ENCODE measurements at places on chromosomes 4 and X.

DNA sequence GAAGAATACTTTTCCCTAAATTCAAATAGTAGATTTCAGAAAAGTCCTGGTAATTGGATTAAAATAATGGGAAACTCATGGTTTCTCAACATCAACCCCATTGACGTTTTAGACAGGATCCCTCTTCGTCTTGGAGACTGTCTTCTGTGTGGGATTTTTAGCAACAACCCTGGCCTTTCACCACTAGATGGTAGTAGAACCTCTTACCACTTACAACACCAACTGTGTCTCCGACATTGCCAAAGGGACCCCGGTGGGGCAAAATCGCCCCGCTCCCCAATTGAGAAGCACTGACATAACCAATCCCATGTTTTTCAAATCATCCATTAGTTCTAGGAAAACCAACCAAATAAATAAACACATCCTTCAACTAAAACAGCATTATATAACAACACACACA is 16.9 kb upstream of the ANOS1 start:
- DNase-seq, result no peak

- DNase-seq, result no peak
Measured at GRCh38 chr4:125060376-125060775, 254.4 kb upstream of the FAT4 start.

GRCh38 chr4:8552024-8552423 is 28.2 kb upstream of the GPR78 start:
- DNase-seq, result no peak

- DNase-seq, result no peak
Measured at GRCh38 chr4:138299881-138300280, 57.7 kb upstream of the SLC7A11 start.

DNA sequence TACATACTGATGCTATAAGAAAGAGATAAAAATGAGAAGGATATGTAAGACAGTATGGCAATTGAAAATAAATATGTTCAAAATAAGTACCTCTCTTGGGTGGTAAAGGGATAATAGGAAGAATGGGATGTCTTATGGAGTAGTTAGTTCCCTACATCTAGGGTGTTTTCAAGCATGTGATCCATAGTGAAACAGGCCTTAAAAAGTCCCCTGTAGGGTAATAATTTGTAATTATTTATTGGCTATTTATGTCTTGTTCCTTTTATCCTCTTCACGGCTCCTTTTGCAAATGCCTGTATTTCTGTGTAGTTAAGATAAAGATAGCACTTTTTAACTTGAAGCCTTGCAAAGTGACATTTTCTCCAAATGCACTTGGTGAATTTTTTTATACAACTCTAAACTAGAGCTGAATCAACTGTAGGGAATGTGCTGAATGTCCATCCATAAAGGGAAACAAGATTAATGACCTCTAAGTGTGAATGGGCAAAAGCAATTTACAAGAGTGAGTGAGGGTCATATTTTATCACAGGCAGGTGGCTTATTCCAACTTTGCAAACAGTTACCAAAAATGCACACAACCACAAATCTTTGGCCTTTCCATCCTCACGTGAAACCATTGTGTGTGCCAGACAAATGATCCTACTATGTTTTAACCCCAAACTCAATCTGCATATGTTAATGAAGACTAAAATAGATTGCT is 299.0 kb downstream of the KCNIP4 start:
- DNase-seq, result no peak

DNA sequence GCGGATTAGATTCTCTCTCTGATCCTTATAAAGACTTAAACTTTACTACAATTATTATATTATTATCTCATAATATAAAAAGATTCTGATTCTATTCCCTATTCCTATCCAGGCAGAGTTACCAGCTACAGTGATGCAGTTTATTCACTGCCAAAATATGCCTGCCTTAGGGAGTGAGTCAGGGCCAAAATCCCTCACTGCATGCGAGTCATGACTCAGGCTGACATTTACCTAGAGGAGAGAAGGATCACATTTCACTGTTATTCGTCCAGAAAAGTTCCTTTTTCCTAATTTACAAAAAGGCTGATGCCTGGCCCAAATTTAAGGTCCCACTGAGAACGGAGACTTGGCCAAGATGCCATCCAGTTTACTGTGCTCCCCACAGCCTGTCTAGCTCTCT is 168.5 kb upstream of the LDB2 start:
- DNase-seq, result no peak

- no peak for DNase-seq
Measured at GRCh38 chrX:46185923-46186810, 359.1 kb downstream of the ZNF674 start.

DNA sequence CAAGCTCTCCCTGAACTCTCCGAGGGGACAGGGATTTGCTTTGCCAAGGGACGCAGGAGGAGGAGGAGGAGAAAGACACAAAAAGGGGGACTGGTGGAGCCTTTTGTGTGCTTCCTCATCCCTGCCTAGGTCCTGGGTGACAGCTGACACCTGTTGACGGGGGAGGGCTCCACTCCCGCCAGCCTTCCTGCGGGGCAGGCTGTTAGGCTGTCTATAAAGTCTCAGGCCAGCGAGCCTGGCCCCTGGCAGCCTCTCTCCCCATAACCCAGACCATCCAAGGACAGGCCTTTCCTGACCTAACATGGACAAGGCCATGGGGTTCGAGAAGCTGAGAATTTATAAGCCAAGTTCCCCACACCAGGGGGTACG is 832 bp upstream of the EVC2 start:
- no peak for DNase-seq

- no peak for DNase-seq
Measured at GRCh38 chr4:176611381-176611780, 181.3 kb downstream of the VEGFC start.

DNA sequence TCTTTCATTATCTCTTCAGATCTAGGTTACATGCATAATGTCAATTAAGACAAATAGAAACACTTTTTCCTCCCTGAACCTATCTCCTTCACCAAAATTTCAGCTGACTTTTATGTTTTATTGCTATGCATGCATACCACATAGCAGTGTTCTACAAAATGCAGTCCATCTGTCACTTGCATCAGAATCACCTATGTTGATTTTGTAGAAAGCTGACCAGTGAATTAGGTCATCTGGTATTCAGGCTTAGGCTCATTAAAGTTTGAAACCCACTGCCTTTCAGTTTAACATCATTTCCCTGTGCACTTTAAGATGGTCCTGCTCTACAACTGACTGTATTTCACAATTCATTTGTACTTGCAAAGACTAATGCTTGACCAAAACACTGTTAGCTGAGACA is 277.9 kb downstream of the CFAP299 start:
- no peak for DNase-seq

- no peak for DNase-seq
Measured at GRCh38 chrX:134718105-134718965, 60.1 kb upstream of the PLAC1 start.

DNA sequence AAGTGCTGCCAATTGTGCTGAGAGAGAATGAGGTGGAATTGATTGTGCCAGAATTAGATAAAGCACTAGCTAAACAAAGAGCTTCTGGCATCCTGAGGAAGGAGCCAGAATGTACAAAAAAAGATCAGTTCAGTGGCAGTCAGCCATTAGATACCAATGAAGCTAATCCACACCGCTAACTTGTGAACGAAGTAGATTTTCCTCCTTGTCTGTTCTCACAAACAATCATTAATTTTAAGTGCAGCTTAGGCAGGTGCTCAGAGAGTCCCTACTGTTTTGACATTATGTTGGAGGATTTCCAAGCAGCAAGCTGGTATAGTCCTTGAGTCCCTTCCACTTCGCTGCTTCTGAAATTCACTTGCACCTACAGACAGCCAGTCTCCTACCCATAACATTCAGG is 617.4 kb downstream of the CENPC start:
- peak; percentile 17 for DNase-seq

GRCh38 chr4:5048721-5049120 is 2.6 kb upstream of the STK32B start:
- no peak for DNase-seq

DNA sequence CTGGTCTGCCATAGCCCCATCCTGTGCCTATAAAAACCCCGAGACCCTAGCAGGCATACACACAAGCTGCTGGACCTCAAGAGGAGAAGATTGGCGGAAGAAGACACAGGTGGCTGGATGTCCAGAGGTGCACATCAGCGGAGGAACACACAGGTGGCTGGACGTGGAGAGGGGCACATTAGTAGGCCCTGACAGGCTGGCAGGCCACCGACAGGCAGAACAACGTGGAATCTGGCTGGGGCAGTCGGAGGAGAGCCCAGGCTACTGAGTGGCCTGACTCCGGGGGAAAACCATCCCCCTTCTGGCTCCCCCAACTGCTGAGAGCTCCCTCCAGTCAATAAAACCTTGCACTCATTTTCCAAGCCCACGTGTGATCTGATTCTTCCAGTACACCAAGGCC is 512.5 kb upstream of the AMOT start:
- DNase-seq, result no peak

DNA sequence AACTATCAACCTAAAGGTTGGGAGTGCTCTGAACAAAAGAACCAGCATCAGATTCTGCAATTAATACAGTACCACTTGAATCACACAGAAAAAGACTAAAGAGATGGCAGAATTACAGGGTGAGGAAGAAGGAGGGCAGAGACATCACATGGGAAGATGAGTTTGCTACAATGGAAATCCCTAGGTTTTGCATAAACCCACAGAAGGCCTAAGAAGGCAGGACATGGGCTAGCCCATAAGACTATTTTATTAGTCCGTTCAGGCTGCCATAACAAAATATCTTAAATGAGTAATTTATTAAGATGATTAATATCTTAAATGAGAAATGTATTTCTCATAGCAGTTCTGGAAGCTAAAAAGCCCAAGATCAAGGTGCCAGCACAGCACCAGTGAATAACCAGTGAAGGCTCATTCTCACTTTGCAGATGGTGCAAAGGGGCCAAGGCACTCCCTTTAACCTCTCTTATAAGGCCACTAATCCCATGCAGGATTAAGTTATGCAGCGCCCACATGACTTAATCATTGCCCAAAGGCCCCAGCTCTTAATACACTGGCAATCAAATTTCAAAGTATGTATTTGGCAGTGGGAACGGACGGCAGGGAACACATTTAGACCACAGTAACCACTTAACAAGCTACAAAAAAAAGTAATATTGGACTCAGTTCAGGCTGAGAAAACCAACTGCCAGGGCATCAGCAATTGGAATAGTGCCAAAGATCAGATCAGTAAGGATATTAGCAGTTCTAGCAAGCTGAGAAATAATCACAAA is 47.6 kb upstream of the NEUROG2 start:
- no peak for DNase-seq

- no peak for DNase-seq
Measured at GRCh38 chrX:31331015-31331414, 259.2 kb upstream of the FTHL17 start.

DNA sequence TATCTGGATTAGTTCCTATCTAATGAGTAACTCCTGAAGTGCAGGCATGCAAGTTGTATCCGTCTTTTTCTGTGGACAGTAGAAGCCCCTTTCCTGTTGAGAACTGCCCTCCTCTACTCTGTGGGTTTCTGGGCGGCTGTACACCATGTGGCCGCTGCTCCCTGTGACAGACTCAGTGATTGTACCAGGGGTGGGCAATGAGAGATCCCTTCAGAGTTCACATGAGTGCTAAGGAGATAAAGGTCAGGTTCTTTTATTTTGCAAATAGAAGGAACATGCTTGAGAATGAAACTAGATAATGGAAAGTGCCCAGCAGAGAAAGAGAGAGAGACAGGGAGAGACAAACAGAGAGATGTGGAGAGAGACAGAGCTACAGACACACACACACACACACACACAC is 76.4 kb upstream of the TAPT1 start:
- DNase-seq, result no peak

DNA sequence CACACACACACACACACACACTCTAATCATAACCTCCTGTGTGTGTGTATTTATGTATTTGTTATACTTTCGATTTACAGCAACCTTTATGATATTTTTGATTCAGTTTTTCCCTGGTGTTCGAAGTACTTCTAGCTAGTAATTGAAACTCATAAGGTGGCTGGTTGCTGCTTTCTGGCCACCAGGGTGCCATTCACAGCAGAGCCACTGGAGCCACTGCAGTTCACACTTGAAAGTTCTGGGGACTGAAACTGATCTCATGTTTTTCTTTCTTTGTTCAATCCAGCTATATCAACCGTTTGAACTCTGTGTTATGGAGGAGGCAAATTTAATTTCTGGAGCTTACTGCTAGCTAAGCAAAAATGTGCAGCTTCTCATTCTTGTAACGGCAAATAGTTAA is 419.4 kb downstream of the ADGRL3 start:
- no peak for DNase-seq

All from neuronal stem cell (in vitro differentiated cells).